Hair follicular keratinocyte (primary cell): ENCODE measurements at places on chromosomes 1 and 21. TPM values are rescaled to one million over a fixed set of nuclear protein-coding genes. Genes with fewer than 3 reads are reported as not detected.

The TSPAN2 gene
- total RNA-seq: 0.78 and 0.99 TPM in 2 replicates

The ADCY10 gene
- 0.15 and 0.86 TPM in 2 replicates for total RNA-seq

The MAP1LC3C gene
- total RNA-seq: not detected in 2 replicates

The VWA5B1 gene
- not detected in 2 replicates for total RNA-seq

The PAQR6 gene
- total RNA-seq: 0.30 and 2.4 TPM in 2 replicates
